ENCODE measurements at places on chromosomes 12 and 14.

- no peak for DNase-seq
Observed at GRCh38 chr14:20499108-20499507, 6.2 kb upstream of the RNASE10 start.

- DNase-seq: no peak
Observed at GRCh38 chr14:99983251-99984015, 81.8 kb upstream of the EVL start.

DNA sequence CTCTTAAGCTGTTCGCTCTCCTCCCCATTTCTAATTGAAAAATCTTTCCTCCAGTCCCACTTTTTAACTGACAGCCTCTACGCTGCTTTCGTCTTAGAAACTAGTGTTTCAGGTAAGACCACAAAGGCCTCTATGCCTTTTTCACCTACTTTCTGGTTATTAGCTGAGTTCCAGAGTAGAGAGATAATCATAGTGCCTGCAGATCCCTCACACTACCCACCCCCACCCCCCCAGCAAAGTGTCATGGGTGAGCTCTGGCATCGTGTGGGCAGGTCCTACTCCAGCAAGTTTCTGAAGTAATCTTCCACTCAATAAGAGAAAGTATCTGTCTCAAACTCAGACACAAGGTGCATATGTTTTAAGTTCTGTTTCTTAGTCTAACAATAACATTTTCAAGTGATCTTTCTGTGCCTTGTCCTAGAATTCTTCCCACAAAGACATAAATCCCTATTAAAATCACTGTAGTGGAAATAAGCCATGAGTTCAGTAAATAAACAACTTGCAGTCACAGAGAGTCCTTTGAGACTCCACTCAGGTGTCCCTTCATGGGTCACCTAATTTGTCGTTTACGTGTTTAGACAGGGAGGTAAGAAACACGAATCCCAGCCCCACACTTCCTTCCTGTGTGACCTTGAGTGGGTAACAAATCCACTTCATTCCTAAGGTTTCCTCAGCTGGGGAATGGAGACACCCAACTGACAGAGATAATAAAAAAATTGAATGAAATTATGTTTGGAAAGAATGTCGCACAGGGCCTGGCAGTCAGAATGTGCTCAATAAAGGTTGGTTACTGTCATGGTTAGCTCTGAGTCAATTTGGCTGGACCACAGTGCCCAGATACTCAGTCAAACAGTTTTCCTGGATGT lies 228.9 kb upstream of the CAND1 start:
- no peak for DNase-seq

DNA sequence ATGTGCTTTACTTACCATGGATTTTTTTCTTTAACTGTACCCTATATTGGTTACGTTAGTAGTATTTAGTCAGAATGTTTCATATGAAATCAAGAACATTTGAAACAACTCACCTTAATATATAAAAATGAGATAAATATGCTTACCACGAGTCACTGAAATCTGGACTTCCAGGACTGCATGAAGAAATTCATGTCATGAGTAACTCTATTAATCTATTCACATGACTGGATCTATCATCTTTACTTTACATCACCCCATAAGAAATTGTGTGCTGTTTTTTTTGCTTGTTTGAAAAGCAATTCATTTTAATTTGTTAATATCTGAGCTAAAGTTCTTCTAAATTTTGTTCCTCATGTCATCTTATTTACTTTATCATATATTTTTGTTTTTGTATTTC lies 5.2 kb downstream of the EPYC start:
- no peak for DNase-seq
